ENCODE measurements at places on chromosomes 7 and 10.
A peak's percentile ranks its signal among the peaks of the same experiment; 100 is the strongest.

DNA sequence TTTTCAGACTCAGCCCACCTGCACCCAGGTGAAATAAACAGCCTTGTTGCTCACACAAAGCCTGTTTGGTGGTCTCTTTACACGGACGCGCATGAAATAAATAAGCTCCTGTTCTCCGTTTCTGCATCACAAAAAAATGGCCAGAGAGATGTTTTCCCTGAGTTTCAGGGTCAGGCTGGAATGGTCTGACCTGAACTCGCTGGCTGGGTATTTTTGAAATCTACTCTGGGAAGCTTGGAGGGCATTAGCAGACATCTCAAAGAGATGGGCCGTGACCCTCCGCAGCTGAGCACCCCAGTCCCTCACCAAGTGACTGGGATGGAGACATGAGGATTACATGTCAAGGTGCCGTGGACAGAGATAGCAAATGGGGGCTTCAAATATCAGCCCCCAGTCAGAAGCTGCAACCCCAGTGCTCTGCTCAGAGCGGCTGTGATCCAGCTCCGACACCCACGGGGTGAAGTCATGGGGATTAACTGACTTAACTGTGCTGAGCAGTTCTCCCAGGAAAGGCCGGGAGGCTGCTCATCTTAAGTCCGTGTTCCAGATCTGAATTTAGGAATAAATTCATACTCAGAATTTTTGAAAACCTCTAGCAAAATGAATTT lies 22.3 kb downstream of the CALML5 start:
- peaks cover 10% of the 10 kb centered on the region for H3K4me1 ChIP-seq
- no peak overlapping the region for H3K27ac ChIP-seq
- no peak overlapping the region for H3K4me3 ChIP-seq
- no peaks in the 10 kb centered on the region for H3K27me3 ChIP-seq
- no peak for DNase-seq

- DNase-seq: peak; percentile 65
- H3K27ac ChIP-seq: no peak overlapping the region
- H3K36me3 ChIP-seq: peaks cover 2% of the 10 kb centered on the region
- H3K27me3 ChIP-seq: no peaks in the 10 kb centered on the region
Measured at GRCh38 chr7:23696916-23697441, 13.0 kb upstream of the STK31 start.

GRCh38 chr7:47379629-47380324 lies 202.1 kb downstream of the TNS3 start:
- peak overlapping the region; percentile 72 for H3K27ac ChIP-seq
- H3K4me1 ChIP-seq: peaks cover 21% of the 10 kb centered on the region
- H3K27me3 ChIP-seq: no peaks in the 10 kb centered on the region
- DNase-seq: peak; percentile 71
- no peak overlapping the region for H3K4me3 ChIP-seq

- H3K27ac ChIP-seq: no peak overlapping the region
- H3K4me1 ChIP-seq: no peaks in the 10 kb centered on the region
- H3K36me3 ChIP-seq: peaks cover 7% of the 10 kb centered on the region
- DNase-seq: no peak
- no peak overlapping the region for H3K4me3 ChIP-seq
Measured at GRCh38 chr7:36423633-36424032, 34.0 kb downstream of the ANLN start.

GRCh38 chr7:55055479-55055878 lies 36.7 kb downstream of the EGFR start:
- H3K4me1 ChIP-seq: peaks cover 21% of the 10 kb centered on the region
- no peak overlapping the region for H3K27ac ChIP-seq
- H3K36me3 ChIP-seq: no peaks in the 10 kb centered on the region
- H3K4me3 ChIP-seq: no peak overlapping the region

GRCh38 chr10:74824900-74825370 lies 1.5 kb upstream of the KAT6B start:
- no peak overlapping the region for H3K27ac ChIP-seq
- H3K27me3 ChIP-seq: no peaks in the 10 kb centered on the region
- peak overlapping the region; percentile 96 for H3K4me3 ChIP-seq
- H3K4me1 ChIP-seq: peaks cover 2% of the 10 kb centered on the region
- H3K36me3 ChIP-seq: no peaks in the 10 kb centered on the region

DNA sequence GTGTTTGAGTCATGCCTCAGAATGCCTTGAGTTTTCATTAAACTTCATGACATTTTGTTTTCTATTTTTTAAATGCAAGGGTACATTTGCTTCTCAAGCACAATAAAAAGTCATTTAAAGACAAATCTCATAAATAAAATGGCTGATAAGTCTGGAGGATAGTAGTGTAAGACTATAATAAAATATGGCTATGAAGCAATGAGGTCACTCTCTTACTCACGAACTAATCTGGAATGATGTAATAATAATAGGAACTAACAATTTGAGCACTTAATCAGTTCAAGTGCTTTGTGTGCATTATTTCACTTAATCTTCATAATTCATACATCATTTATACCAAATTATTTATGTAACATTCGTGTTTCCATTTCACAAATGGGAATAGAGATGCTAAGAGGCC lies 149.3 kb upstream of the CTTNBP2 start:
- peaks cover 2% of the 10 kb centered on the region for H3K4me1 ChIP-seq
- H3K27me3 ChIP-seq: no peaks in the 10 kb centered on the region
- H3K4me3 ChIP-seq: no peak overlapping the region
- no peak for DNase-seq

GRCh38 chr7:2953588-2954407 lies 89.9 kb downstream of the CARD11 start:
- no peaks in the 10 kb centered on the region for H3K36me3 ChIP-seq
- no peak overlapping the region for H3K4me3 ChIP-seq
- DNase-seq: no peak
- no peaks in the 10 kb centered on the region for H3K27me3 ChIP-seq

- H3K36me3 ChIP-seq: no peaks in the 10 kb centered on the region
- H3K4me3 ChIP-seq: no peak overlapping the region
- peaks cover 2% of the 10 kb centered on the region for H3K4me1 ChIP-seq
- H3K27me3 ChIP-seq: no peaks in the 10 kb centered on the region
Measured at GRCh38 chr7:127770885-127771284, 118.9 kb downstream of the SND1 start.

- H3K4me1 ChIP-seq: peaks cover 14% of the 10 kb centered on the region
- no peak for DNase-seq
- H3K36me3 ChIP-seq: no peaks in the 10 kb centered on the region
- no peak overlapping the region for H3K27ac ChIP-seq
Measured at GRCh38 chr7:46224363-46224762, 303.3 kb upstream of the IGFBP3 start.

GRCh38 chr10:67837541-67838314 lies at the start of gene DNAJC12:
Gene DNAJC12 (minus strand): TSS chr10:67838188. CDS start chr10:67838011, 177 bp downstream.
- H3K36me3 ChIP-seq: no peaks in the 10 kb centered on the region
- no peaks in the 10 kb centered on the region for H3K27me3 ChIP-seq
- H3K4me3 ChIP-seq: no peak within 1 kb of the TSS
- no peak for DNase-seq

DNA sequence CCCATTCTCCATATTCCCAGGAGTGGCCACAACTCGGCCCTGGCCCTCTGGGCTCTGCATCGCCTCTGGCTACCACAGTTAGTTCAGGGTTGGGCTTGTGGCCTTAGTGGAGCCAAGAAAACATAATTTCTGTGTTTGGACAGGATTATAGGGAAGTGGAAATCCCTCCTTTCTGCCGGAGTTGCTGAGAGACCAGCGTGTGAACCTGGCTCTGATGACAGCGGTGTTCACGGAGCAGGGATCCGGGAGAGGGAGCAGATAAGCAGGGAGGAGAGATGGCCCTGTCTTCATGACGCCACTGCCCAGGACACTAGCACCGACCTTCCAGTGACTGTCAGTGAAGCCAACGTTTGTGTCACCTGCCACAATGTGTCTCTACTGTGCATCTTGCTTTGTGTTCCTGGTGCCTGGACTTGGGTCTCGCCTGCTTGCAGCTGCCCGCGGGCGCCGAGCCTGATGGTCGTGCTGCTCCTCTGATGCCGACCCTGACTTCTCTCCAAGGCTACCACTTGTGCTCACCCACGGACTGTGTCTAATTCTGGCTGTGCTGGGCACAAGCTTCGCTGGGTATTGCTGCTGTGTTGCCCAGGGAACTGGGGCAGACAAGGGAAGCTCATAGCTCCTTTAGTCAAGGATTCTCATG lies 67.0 kb upstream of the VIPR2 start:
- no peaks in the 10 kb centered on the region for H3K4me1 ChIP-seq
- no peaks in the 10 kb centered on the region for H3K27me3 ChIP-seq
- DNase-seq: no peak
- H3K4me3 ChIP-seq: no peak overlapping the region
- no peaks in the 10 kb centered on the region for H3K36me3 ChIP-seq
- H3K27ac ChIP-seq: no peak overlapping the region

DNA sequence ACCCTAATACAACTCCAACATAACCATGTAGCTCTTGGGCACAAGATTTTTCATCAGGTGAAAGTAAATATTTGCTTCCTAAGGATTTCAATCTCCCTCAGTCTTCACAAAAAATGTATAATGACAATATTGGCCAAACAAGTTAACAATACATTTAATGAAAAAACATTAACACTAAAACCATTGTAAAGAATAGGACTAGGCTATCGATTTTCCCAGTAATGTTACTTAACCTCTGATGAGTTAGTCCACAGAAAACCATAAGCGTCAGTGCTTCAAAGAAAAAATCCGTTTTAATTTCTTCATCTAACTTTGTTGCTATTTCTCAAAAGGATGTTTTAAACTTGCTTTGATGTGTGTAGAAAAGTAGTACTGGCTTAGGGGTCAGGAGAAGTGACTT lies 1.2 kb downstream of the ZNF33B start:
- peaks cover under 1% of the 10 kb centered on the region for H3K36me3 ChIP-seq
- no peaks in the 10 kb centered on the region for H3K27me3 ChIP-seq
- no peak overlapping the region for H3K4me3 ChIP-seq
- no peak for DNase-seq
- H3K27ac ChIP-seq: no peak overlapping the region
- no peaks in the 10 kb centered on the region for H3K4me1 ChIP-seq

GRCh38 chr10:125857185-125857760 lies 23.8 kb downstream of the DHX32 start:
- DNase-seq: peak; percentile 87
- no peak overlapping the region for H3K4me3 ChIP-seq
- peaks cover 12% of the 10 kb centered on the region for H3K36me3 ChIP-seq
- H3K27ac ChIP-seq: no peak overlapping the region
- peaks cover 2% of the 10 kb centered on the region for H3K4me1 ChIP-seq

Measured in trophoblast cell (in vitro differentiated cells and primary cell).